CD4-positive, alpha-beta T cell treated with Interleukin-2 at 100 ng/mL for 4 hours (primary cell): ENCODE measurements at places on chromosomes 16 and 17.

GRCh38 chr17:40427002-40427491, 9.4 kb upstream of the TOP2A start:
- peak; percentile 41 for DNase-seq

DNA sequence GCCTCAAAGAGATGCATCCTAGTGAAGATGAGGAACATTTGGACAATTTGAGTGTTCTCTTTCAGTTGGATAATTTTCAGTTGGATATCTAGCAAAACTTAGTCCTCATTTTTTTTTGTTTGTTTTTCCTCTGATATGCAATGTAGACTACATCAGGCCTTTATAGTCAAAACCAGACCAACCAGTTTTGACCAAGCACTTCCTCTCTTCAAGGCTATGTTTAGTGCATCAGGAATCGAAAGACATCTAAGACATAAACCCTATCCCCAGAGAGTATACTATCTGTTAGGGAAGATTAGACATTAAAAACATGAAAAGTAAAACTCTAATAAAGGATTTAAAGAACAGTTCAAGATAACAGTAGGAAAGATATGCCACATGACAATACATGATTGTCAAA, 256.1 kb downstream of the IRX3 start:
- no peak for DNase-seq

DNA sequence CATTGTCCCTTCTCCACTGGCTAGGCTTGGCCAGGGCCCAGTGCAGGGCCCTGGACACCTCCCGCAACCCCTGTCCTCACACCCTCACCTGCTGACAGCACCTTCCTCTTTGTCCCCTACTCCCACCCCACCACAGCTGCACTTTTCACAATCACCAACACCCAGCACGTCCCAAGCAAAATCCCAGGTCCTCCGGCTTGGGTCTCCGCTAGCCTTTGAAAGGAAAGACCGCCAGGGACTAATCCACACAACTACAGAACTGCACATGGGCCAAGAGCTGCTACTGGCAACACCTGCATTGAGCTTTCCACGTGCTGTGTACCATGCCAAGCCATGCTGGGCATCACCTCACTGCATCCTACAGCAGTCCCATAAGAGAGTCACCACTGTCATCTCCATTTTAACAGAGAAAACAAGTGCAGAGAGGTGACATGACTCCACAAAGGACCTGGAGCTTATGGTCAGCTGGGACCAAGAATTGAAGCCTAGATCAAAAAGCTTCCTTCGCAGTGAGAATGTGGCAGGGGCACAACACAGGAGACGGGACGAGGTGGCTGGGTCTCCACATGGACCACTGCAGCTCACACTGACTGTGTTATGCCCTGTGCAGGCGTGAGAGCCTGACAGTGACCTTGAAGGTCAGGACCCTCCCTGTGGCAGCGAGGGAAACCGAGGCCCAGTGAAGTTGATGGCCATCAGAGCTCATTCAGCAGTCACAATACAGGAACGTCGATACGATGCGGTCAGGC, 22.5 kb downstream of the FBXO31 start:
- DNase-seq: no peak

- DNase-seq: peak; percentile 49
These were observed at the start of gene SPHK1 for GRCh38 chr17:76384222-76384986. SPHK1 (plus strand) TSS chr17:76384609; CDS start chr17:76385645, 1,036 bp downstream.

DNA sequence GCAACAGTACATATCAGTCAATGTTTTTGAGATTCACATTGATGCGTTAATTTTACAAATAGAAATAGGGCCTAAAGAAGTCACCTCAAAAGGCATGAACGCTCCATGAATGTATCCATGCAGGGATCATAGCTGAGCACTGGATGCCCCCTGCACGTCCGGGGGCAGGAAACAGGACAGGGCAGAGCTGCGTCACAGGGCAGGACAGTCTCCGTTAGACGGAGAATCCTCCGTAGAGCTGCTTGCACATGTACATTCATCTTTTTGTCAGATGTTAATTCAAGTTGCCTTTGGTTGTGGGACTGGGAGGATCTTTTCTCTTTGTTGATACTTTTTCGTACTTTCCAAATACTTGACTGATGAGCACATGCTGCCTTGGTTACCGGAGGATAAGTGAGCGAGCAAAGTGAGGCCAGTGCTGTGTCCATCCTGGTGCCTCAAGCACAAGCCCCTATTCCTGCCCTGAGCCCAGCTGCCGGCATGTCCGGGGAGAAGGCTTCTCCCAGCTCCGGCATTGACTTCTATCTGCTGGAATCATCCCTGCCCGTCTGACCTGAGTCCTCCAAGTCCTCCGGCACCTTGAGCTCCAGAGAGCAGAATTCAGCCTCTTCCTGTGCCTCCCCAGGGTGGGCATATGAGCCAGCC, 15.0 kb downstream of the GAA start:
- DNase-seq: no peak

GRCh38 chr17:63483038-63483437, 6.2 kb downstream of the ACE start:
- DNase-seq: no peak

GRCh38 chr17:49217651-49218413, 7.3 kb downstream of the ABI3 start:
- DNase-seq: peak; percentile 81

DNA sequence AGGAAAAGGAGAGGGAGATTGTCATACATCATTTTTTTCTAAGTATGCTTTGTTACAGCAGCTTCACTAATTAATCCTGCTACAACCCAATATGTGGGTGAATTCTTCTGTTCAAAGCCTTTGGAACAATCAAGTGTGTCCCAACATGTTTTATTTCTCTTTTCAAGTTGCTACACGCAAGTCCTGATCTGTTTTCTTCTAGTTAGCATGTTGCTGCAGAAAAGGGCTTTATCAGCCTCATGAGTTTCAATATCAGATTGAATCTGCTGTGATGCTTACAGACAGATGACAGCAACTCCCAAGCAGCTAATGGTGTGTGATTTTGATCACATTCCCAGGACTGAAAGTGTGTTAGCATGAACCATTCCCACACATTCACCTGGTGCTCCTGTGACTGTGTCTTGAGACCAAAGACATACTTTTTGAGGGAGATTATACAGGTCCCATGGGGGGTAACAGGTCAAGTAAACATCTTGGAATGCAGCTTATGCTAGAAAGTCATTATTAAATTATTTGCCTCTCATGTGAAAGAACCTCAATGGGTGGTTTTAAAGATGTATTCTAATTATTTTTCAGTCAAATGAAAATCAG, 96.9 kb upstream of the KCNJ16 start:
- no peak for DNase-seq

GRCh38 chr17:60602871-60603270, 2.9 kb downstream of the PPM1D start:
- DNase-seq: no peak

- DNase-seq: peak; percentile 98
These were observed at the start of gene ATP6V0D1 for GRCh38 chr16:67480833-67481560. ATP6V0D1 (minus strand) TSS chr16:67481157; CDS start chr16:67481086, 71 bp downstream.

DNA sequence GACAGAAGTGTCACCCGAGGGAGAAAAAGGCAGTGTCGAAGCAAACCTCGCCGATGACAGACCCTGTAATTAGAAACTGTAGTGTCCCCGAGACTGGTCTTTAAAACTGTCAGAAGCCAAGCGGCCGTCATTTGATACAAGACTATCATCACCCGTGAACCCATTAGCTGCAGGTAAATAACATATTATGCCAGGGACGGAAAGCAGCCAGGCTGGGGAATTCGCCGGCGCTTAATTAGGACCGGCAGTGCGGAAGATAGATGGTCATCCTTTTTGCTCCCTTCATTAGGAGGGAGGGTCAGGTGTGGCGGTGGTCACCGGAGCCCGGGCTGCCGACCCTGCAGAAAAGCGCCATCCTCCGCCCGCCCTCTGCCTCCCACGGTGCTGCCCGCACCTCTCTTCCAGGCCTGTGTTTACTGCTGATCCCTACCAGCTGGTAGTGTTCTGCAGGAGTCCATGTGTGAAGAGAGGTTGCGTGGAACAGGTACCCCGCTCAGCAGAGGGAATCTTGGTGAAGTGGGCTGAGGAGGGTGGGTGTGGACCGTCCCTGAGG, 109.4 kb upstream of the GSE1 start:
- no peak for DNase-seq

DNA sequence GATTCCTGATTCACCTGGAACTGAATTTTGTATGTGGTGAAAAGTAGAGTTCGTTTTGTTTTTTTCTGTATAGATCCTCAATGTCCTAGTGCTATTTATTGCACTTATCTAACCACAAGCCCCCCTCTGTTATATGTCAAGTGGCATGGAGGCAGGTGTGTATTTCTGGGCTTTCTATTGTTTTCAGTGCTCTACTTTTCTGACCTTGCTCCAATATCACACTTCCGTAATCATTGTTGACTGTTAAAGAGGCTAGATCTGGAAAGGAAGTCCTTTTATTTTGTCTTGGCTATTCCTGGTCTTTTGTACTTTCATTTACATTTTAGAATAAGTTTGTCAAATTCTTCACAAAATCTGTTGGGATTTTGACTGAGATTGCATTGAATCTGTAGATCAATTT, 26.8 kb upstream of the FBXO47 start:
- no peak for DNase-seq

DNA sequence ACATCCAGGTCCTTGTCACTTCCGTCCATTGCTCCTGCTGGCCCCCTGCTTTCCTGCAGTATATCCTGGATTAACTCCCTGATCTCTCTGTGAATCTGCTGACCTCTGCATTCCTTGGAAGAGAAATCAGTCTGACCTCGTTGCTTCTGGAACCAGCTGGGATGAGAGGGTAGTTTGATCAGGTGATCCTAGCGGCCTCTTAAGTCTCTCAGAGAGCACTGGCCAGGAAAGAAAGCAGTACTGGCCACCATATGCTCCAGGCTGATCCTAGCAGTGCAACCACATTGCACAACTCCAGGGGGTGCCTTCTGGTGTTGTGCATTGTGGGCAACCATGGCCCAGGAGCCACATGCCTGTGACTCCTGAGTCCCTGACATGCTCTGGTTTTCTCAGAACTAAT, 79.2 kb downstream of the ARHGAP23 start:
- no peak for DNase-seq

- no peak for DNase-seq
These were observed 55.9 kb downstream of the ZDHHC7 start for GRCh38 chr16:84955427-84955826.
